Epithelial cell of proximal tubule (primary cell): ENCODE measurements at places on chromosomes 4 and X.

- no peak for DNase-seq
Observed at GRCh38 chrX:53704854-53705253, 18.3 kb upstream of the HUWE1 start.

DNA sequence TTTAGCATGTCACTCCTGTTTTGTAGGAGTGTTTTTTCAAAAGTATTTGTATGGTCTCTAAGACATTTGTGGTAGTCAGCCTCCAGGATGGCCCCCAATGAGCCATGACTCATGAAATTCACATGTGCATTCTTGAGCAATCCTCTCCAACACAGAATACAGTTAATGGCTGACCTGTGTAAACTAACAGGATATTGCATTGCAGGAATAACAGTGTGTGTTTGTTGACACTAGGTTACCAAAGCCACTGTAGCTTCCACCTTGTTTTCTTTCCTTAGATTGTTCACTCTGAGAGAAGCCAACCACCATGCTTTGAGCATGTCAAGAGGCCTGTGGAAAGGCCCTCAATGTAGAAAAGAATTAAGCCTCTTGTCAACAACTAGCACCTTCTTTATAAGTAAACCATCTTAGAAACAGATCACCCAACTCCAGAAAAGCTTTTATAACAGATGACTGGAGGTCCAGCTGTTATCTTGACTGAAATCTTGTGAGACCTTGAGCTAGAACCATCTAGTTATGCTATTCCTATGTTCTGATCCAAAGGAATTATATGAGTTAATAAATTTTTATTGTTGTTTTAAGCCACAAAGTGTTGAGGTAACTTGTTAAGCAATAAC, 28.5 kb downstream of the TBCK start:
- DNase-seq, result peak; percentile 99

DNA sequence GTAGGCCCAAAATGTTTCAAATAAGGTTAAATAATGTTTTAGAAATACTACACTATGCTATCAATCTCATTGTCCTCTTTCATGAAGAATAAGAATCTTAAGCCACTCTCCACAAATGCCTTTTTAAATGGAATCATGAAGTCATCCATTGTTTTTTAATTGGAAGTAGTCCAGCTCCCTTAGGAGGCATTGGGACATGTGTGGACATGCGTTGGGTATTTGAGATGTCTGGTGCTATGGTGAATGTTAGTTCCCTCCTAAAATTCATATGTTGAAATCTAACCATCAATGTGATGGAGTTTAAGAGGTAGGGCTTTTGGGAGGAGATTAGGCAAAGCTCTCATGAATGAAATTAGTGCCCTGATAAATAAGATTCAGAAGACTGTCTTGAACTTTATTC, 289.0 kb downstream of the C4orf33 start:
- DNase-seq, result no peak

GRCh38 chr4:10345381-10345784, 111.8 kb downstream of the ZNF518B start:
- DNase-seq, result no peak

- no peak for DNase-seq
Observed at GRCh38 chr4:123836851-123837595, 440.4 kb downstream of the SPRY1 start.

GRCh38 chrX:107700317-107700774, 72.0 kb downstream of the PRPS1 start:
- DNase-seq, result no peak

DNA sequence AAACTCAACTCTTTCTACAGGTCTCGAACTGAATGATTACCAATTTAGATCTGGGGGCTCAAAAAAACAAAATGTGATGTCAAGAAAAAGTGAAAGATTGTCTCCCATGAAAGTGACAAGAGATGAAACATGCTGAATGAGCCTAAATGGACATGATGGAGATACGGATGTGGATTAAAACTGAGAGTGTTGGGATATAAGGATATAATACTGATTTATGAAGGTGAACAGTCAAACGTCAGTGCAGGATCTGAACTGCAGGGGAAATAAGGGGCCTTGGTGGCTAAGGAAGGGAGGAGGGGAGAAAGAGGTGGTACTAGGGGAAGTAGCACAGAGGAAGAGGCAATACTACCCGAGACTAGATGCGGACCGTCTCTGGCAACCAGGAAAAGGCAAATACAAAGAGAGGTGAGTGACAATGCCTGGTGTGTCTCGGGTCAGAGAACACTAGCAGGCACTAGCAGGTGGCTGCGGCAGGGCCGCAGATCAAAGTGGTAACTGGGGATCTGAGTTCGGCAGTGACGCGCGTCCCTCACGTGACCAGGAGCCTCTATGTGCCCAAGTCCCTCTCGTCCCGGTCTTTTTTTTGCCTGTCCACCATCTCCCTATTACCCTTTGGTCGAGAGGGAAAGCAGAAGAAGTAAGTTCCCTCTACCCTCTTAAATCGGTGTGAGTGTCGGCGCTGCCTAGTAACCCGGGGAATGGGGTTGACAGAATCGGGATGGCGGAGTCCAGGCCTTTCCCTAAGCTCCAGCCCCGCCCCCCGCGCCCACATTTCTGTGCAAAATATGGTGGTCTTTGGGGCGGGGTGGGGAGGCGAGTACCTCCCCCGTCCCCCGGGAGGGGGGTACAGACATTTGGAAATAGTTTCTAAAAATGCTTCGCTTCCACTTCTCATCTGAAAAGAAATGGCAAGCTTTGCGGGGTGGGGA, at the start of gene TCEAL1:
TSS of gene TCEAL1 (plus strand) at position 590 of the 932 bp plus-strand sequence. CDS start 942 bp downstream, outside the sequence.
- no peak for DNase-seq

- DNase-seq, result no peak
Observed at GRCh38 chr4:124694946-124695598, 17.5 kb downstream of the ANKRD50 start.

GRCh38 chr4:87530868-87531267, 1.7 kb upstream of the SPARCL1 start:
- no peak for DNase-seq

- no peak for DNase-seq
Observed at GRCh38 chrX:135383249-135383648, 38.5 kb upstream of the SMIM10L2A start.

DNA sequence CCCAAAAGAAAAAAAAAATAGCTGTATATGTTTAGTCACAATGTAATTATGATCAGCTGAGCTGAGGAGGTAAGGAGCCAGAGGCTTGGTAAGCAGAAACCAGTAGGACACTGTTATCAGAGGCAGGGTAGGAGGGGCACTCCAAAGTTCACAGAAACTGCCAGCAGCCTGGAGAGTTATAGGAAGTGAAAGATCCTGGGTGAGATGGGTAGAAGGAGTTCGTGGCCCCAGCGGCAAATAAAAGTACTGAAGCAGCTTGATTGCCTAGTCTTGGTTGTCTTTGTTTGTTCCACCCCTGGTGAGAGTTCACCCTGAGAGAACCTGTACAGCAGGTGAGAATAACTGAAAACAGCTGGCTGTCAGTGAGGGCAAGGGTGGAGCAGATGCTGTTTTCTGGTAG, 340.8 kb downstream of the ADGRL3 start:
- DNase-seq, result no peak

GRCh38 chrX:153800177-153800722, 5.8 kb downstream of the SSR4 start:
- DNase-seq, result no peak

DNA sequence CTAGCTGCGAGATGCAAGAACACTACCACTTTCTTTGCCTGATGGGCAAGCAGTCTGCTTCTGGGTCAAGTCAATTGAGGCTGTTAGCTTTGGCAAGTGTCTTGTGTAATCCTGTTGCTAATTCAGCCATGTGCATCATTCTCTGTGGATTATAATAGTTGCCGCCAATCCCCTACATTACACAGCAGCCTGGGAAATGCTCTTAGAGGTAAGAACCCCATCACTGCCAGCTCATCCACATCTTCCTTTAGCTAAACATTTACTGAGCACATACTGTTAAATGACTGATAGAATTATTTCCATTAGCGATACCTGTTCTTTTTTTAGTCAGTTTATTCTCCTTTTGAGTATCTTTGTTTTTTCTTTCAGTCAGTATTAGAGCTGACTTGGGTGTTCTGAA, 116.2 kb downstream of the CBR4 start:
- no peak for DNase-seq

DNA sequence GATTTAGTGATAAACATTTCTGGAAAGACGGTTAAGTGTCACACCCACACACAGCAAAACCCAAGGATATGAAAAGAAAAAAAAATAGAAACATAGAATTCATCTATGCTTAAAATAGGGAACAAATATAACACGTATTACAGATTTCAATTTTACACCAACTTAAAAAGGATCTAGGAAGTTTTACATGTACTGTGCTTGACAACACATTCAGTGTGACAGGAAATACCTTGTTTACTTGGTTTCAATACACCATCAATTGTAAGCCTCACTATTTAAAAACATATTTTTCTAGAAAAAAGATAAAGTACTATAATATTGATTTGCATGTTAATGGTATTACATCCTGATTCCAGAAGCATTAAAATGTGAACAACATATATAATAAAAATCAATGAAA, 77.0 kb upstream of the SPRY1 start:
- no peak for DNase-seq

DNA sequence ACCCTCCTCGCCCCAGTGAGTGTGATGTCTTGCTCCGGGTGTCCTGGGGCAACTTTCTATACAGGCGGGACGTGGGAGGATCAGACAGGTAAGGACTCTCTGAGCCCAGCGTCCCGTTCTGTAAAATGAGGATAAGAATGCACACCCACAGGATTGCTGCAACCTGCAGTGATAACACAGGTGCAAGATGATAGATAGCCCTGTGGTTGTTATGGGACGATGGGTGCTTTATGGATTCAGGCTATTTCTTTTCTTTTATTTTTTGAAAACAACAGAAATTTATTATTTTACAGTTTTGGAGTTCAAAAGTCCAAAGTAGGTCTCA, 28.6 kb downstream of the BEX3 start:
- DNase-seq, result no peak

- DNase-seq, result no peak
Observed at GRCh38 chr4:18582841-18583240, 561.3 kb upstream of the LCORL start.

DNA sequence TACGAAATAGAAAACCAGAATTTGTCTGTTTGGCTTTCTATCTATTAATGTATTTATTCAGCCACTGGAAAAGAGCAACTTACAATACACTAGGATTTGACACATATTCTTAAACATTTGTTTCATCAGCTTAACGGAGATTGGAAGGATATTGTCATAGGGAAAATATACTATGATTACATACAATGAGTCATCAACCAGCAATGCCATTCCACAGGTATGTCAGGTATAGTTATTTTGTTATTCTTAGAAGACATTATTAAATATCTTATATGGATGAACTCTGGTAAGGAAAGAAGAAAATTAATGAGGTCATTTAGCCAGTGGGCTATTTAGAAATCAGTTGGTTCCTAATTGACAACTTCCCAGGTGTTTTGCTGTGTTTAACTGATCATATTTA, 926.6 kb downstream of the STIM2 start:
- DNase-seq, result no peak

- peak; percentile 6 for DNase-seq
Observed at GRCh38 chr4:7530932-7531639, 96.4 kb upstream of the PSAPL1 start.

DNA sequence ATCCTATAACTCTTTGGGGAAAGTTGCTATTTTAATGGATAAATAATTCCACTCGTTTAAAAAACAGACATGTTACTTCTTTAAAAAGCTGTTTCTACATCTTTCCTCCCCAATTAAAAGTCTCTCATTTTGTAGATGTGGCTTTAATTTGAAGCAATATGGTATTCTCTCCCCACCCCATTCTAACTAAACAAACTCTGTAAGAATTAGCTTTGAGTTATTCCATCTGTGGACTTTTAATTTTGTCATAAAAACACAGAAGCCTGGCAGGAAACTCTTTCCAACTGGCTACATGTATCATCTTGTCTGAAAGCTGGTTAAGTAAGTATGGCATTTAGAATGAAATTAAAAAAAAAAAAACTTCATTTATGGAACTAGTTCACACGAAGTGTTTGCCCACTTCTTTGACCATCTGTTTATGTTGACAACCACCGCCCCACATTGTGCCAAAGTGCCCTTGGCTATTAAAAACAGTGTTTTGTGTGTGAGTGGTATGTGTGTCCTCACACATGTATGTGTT, 140.3 kb downstream of the NAA11 start:
- no peak for DNase-seq

DNA sequence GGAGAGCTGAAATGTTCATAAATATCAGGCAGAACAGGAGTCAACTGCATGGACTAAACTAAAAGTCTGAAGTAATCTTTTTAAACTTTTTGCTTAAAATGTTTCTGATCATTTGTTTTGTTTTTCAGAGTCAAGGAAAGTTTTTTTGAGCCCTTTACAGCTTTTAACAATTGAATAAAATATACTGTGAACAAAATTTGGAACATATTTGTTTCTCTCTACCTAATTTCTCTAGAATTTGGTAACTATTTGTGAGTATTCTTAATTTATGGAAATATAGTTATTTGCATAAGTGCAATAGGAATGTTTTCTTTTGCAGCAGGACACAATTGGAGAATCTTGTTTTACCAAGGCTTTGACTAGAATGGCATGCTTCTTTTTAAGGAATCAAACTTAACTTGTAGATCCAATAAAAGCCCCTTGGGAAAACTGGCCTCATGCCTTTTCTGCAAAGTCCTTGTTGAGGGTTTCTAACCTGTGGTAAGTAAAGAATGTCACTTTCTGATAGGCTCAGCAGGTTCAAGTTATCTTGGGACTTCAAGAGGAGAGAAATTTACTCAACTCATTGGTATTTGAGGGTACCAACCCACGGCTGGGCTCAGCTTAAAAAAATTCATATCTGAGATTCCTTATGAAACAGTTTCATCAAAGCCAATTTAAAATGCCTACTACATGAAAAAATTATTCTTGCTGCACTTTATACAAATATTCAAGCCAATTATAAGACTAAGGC, 91.5 kb downstream of the UPRT start:
- no peak for DNase-seq

DNA sequence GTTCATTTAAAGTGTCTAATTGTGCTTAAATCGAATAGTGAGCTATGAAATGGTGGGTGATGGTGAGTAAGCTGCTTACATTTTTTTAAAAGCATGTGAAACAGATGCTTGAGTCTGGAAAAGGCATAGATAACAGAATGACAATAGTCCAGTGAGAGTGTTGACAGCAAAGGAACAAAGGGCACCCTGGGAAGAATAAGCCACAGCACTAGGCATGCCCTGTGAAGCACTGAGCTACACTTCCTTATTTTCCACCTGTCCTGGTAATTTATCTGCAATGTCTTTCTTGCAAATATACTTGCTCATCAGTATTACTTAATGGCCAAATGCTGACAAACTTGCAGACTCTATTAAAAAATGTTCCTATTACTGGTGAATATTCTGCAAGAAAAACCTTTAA, 168.7 kb downstream of the PRDM5 start:
- no peak for DNase-seq

- DNase-seq, result no peak
Observed at GRCh38 chr4:67765928-67766327, 11.7 kb upstream of the GNRHR start.

- peak; percentile 48 for DNase-seq
Observed at GRCh38 chrX:68571610-68572311, 72.9 kb downstream of the YIPF6 start.
